ENCODE measurements at places on chromosomes 7 and 10.

GRCh38 chr7:2032876-2033407 lies 199.8 kb downstream of the MAD1L1 start:
- peak; percentile 52 for DNase-seq

- no peak for DNase-seq
Observed at GRCh38 chr7:1563981-1564602, 5.7 kb downstream of the PSMG3 start.

- no peak for DNase-seq
Observed at GRCh38 chr10:123157210-123157609, 3.0 kb downstream of the BUB3 start.

- DNase-seq: no peak
Observed at GRCh38 chr7:123432601-123433000, 101.8 kb downstream of the IQUB start.

DNA sequence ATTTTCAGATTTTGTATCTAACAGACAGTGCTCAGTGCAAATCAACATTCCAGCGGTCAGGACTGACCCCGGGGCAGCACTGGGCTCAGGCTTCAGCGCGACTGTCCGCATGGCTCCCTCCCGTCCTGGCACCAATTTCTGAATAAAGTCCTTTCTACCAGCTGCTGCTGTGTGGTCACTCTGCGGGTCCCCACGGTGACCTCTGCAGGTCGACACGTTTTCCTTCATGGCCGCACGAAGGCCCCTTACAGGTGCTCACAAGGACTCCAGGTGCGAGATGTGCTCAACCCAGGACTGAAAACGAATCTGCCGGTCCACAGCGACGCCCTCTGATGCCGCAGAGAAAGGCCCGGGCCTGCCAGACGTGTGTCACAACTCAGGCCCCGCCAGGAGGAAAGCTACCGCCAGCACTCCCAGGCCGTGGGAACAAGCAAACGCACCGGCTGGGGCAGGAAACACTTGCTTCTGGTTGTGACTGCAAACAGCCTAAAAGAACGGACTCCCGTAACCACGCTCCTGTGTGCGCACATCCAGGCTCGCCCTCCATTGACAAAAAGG lies 3.7 kb upstream of the UTF1 start:
- DNase-seq: peak; percentile 41

DNA sequence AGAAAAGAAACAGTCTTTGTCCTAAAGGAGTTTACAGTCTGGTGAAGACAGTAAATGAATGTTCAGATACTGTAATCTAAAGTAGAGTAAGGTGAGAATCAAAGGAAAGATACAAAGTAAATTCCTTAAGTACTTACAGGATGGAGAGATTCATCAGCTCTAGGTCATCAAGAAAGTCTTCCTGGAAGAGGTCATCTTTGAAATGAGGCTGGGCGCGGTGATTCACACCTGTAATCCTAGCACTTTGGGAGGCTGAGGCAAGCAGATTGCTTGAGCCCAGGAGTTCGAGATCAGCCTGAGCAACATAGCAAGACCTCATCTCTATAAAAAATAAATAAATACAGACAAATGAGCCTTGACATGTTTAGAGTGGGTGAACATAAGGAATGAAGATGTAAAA lies 18.3 kb downstream of the FHIP2A start:
- DNase-seq: no peak

DNA sequence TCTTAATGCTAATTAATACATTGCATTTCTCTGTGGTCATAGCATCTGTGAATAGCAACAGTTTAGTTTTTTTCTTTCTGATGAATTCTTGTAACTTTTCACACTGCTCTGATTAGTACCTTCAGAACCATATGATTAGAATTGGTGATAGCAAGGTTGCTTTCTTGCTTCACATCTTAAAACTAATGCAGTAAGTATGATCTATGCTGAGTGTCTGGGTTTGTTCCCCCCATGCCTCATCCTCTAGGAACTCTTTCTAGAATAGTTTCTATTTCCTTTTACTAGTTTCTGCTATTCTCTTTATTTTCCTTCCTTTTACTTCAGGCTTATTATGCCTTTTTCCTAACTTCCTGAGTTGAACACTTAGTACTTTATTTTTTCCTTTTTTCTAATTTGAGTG lies 32.4 kb downstream of the TES start:
- no peak for DNase-seq
